ELR (cell line): ENCODE measurements at places on chromosomes 2 and 18.

- DNase-seq: no peak
These were observed 8.3 kb upstream of the GAL3ST2 start for GRCh38 chr2:241768251-241768711.

DNA sequence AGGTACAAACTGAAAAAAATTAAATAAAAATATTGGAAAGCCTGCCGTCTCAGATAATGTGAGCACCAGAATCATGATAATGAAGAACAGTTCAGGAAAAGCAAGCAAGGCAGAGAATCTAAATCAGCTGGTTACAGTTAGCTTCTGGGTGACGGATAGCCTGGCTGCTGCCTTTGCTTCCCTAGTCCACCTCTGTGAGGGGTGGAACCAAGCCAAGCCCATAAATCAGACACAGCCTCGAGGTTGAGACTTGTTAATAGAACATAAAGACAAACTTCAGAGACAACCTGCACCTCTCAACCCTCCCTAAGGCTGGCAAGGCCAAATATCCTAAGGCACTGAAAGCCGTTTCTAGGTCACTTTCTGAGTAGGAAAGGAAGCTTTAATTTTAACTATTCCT, 334.7 kb upstream of the SLC39A10 start:
- DNase-seq: no peak

GRCh38 chr2:50004667-50005066, 850.4 kb upstream of the FSHR start:
- DNase-seq: no peak

GRCh38 chr2:100252811-100253698, 69.2 kb downstream of the LONRF2 start:
- DNase-seq: no peak

DNA sequence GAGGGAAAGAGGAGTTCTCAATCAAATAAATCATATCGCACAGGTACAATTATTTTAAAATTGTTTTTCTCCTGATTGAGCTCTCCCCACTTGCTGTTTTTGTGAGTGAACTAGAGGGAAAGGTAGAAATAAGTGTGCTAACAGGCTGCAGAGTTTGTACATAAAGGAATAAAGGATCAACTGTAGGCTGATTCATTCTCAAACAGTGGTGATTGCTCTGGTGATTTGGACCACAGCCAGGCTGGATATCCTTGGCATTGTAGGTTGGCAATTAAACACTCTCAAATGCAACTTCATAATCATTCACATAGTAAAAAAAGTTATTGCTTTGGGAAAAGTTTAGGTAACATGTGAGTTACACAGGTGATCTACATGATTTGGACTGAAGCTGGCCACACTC, 29.8 kb downstream of the LRP1B start:
- DNase-seq: peak; percentile 8

- DNase-seq: peak; percentile 13
These were observed 36.9 kb upstream of the DSEL start for GRCh38 chr18:67553437-67553836.

GRCh38 chr18:35139517-35139916, 98.3 kb downstream of the MAPRE2 start:
- no peak for DNase-seq

DNA sequence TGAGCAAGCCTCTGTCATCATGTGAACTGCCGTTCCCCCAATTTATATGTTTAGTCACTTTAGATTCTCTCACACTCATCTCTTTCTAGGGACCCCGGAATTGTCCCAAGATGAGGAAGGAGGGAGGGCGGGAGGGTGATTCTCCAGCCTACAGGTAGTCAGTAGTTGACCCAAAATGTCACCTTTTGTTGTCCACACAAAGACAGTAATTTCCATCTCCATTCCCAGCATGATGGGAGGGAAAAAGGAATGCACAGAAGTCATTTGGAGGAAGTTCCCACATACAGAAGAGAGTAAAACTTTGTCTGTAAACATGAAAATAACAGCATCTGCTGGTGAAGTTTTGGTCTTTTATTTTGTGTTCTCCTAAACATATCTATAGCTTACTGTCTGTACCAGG, 222.9 kb downstream of the KLHL29 start:
- no peak for DNase-seq

DNA sequence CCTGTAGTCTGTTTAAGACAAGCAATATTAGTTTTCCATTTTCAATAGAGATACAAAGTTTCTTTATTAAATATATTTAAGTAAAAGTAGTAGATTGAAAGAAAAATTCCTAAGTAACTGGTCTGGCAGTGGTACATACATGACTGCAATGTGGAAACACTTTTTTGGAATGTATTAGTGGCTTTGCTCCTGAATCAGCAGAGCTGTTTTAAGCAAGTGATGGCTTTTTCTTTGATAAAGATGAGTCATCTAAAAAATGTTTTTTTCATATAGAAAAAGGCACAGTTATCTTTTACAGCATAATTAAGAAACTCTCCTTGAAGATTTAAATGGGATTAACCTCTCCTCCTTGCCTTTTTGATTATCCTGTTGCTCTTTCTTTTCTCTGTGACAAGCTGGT, 34.9 kb downstream of the KDM3A start:
- peak; percentile 23 for DNase-seq

GRCh38 chr2:177320596-177320995, 56.1 kb upstream of the NFE2L2 start:
- no peak for DNase-seq

- DNase-seq: no peak
These were observed 437.6 kb downstream of the ZEB2 start for GRCh38 chr2:144082327-144082726.

- peak; percentile 83 for DNase-seq
These were observed 172.6 kb downstream of the TCF4 start for GRCh38 chr18:55415258-55415871.
